Activated CD8-positive, alpha-beta memory T cell treated with anti-CD3 and anti-CD28 coated beads, Interleukin-2, amount 50 U/mL, for 48 hours (primary cell): ENCODE measurements at places on chromosomes 2 and 18.
A peak's percentile ranks its signal among the peaks of the same experiment; 100 is the strongest.

DNA sequence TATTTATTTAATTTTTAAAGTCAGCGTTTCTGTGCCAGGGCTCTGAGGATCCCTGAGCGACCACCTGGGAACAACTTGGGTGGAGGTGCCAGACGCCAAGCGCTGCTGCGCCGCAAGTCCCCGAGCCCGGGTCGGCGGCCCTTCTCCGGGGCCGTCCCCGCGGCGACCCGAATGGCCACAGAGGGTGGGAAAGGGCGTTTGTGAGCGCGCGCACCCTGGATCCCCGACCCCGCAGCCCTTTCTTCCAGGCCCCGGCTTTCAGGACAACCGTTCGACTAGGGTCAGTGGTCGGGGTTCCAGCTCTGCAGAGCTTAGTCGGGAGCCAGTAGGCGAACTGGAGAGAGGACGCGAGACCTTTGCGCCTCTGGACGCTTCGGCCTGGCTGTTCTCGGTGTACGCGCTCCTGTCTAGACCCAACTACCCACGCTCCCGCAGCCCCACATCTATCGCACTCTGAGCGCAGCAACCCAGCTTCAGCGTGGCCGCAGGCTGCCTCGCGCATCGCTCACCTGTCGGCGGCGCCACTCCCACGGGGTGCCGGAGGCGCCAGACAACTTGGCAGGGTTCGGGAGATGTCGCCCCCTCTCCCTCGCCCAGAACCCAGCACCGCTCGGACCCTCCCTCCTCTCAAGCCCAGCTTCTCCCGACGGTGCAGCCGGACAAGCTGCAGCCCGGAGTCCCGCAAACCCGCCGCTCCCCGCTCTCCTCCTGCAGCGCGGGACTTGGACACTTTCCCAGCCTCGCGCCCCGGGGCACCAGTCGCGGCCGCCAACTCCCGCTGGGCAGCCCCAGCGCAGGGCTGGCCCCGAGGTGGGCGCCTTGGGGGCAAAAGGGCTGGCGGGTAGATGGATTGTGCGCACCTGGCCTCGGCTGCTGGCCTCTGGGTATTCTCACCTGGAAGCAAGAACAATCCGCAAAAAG is 758 bp downstream of the LYPD1 start:
- no peak for DNase-seq

GRCh38 chr2:85309699-85310321 is 18.0 kb downstream of the TGOLN2 start:
- DNase-seq = no peak

DNA sequence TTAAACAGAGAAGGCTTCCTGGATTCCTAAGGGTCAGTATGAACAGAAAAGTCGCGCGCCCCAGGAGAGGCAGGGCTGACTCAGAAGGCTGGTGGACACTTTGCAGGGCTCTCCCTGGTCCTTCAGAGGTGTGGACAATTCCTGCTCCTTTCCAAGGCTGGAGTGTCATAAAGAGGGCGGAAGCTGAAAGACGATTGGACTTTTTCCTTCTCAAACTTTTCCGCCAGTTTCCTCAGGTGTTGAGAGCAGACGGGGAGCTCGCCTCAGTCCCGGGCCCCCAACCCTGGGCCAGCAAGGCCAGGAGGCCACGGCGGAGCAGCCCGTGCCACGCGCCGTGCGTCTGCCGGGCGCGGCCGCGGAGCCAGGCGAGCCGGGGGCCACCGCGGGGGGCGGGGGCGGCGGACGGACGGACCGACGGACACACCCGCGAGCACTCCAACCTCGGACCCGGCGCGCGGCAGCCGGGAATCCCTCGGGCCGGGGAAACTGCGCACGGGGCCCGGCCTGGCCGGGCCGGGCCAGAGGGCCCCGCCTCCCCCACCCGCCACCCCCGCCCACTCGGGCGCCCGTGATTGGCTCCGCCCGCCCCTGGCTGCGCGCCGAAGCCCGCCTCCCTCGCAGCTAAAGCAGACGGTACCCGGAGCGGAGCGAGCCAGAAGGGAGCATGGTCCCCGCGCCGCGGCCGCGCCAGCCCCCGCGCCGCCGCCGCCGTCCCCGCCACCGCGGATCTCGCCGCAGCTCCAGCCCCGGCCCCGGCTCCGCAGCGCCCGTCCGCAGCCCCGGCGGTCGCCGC is at the start of gene KLHL29:
Gene KLHL29 (plus strand): TSS at position 629 of the 793 bp plus-strand sequence. CDS start 177,018 bp downstream, outside the sequence.
- DNase-seq = peak; percentile 83

DNA sequence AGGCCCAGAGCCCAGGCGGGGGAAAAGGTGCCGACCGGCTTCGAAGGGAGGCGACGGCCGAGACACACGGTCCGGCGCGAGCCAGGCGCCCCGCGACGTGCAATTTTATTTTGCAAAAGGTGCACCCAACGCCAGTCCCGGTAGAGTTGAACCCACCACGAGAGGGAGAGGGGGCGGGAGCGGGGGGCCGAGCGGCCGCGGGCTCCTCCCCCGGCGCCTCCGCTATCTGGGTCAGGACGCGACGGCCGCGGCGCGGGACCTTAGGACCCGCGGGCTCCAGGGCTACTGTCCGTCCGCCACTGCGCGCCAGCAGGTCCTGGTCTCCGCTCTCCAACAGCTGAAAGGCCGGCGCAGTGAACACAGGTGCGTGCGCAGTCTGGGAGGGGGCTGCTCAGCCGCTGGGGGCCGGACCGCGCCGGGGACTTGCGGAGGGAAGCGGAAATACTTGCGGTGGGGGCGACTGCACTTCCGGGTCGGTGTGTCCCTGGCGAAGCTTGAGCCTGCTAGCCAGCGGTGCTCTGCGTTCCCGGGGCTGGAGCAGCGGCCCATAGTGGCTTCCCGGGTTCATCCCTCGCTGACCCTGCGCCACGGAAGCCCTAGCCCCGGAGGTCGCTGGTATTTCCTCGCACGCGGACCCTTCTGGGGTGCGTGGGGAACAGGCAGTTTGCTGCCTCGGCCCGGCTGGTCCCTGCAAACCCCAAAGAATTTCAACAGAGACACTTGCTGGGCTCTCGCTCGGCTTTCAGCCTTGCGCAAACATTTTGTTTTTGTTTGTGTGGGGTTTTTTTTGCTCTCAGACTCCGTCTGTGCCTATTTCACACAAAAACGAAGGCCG is at the start of gene RMDN2:
Gene RMDN2 (plus strand): TSS at position 225 of the 835 bp plus-strand sequence. CDS start 3,991 bp downstream, outside the sequence.
- DNase-seq = peak; percentile 91

GRCh38 chr18:24922491-24922890 is 429.5 kb downstream of the ZNF521 start:
- DNase-seq = no peak

- DNase-seq = no peak
Measured at GRCh38 chr2:161199912-161200701, 39.9 kb downstream of the TANK start.

DNA sequence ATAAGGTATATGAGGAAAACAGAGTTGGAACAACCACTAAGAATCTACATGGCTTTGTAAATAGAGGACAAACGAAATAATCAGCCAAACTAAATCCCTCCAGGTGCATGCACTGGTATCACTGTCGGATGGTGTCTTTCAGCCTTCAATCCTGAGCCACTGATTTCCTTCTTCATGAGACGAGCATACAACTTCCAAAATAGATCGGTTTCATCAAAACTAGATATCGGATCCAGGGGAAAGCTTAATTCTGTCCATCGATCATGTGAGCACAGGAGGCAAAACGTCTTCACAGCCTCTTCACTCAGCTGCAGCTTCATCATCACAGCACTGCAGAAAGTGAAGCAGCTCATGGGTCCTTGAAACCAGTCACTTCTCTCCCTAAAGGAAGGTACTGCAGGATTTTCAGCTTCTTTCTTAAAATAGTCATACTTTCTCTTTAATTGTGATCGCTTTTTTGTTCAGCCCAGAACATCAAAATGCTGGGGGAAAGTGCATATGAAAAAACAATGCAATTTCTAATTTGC is 80.5 kb downstream of the DTNB start:
- DNase-seq = no peak

DNA sequence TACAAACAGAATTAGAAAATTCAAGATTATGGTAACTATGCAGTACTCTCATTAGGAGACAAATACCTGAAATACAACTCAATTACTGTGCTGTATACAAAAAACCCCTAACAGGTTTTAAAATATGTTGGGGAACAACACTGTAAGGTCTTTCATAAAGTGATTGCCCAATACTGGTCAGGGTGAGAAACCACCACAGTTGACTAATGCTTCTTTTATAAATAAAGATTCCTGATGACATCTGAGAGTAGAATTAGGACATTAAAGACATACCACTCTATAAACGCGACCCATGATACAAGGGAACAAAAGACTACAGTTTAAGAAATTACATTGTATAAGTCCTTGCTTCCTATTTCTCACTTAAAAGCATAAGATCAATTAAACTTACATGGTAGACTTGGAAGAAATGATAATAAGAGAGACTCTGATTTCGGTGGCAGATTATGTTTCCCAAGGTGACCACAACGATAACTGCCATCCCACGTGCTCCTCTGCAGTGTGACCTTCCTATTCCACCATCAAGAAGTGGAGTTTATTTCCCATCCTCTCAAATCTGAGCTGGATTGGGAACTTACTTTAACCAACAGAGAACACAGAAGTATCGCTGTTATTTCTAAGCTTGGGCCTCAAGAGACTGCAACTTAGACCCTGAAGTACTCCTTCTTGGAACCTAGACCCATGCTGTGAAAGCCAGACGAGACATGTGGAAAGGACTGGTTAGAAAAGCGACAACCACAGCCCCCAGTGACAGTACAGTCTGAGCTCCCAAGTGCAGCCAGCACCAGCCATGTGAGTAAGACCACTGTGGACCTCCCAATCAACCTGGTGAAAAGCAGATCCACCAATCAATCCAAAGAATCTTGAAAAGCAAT is 52.3 kb downstream of the ZNF521 start:
- no peak for DNase-seq
